AG08395 (cell line): ENCODE measurements at places on chromosomes 6 and 20.

DNA sequence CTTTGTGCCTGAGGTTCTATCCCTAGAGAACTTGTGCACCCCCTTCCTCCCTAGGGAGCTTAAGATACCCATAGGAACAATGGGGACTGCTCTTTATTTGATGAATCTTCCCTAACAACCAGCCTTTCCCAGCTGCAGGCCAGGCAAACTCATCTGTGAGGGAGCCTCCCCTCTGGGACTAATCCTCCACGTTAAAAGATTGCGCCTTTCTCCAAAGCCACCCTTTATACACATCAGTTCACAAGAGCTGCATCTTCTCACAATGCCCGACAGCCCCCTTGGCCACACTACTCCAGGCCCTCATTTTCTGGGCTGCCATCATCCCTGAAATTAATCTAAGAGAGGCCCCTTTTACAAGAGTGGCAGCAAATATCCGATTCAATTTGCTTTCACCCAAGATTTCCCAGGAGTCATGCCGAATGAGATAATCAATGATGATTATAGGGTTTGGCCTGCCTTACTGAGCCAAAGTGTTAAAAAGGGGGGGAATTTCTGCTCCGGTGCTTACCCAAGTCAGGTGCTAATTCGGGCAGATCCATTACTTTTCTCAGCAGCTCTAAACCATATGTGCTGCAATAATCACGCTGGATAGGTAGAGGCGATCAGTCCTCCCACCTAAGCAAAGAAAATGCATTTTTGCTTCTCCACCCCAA lies 336.5 kb downstream of the KIF16B start:
- no peak for DNase-seq

DNA sequence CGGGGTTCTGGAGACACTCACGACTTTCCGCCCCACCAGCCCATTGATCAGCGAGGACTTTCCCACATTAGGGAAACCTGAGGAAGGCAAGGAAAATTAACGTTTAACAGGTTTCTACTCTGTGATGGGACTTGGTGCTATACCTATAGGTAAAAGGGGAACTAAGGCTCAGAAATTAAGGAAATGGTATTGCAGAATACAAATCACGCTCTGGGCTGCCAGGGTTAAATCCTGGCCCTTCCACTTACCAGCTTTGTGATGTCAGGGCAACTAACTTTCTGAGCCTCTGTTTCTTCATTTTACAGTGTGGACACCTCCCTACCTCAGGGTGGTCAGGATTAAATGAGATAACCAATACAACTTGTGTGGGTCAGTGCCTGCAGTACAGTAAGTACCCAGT lies 8.8 kb downstream of the GNL1 start:
- no peak for DNase-seq

GRCh38 chr6:34928220-34928619 lies 39.2 kb downstream of the ANKS1A start:
- DNase-seq, result no peak

DNA sequence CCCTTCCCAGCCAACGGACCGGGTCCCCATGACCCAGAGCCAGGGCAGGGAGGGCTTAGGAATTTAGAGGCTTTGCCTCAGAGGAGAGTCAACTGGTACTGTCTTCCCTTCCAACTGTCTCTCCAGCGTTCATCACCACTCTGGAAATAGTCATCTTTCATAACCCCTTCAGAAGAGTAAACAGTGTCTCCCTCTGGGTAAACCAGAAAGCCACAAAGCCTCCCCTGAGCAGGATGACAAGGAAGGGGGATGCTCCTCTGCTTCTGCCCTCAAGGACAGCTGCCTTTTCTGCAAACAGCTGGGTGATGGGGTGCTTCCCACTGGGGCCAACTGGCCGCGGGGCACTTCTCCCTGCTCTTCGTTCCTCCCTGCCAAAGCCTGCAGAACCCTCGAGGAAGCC lies 90.1 kb downstream of the PSMG4 start:
- no peak for DNase-seq

DNA sequence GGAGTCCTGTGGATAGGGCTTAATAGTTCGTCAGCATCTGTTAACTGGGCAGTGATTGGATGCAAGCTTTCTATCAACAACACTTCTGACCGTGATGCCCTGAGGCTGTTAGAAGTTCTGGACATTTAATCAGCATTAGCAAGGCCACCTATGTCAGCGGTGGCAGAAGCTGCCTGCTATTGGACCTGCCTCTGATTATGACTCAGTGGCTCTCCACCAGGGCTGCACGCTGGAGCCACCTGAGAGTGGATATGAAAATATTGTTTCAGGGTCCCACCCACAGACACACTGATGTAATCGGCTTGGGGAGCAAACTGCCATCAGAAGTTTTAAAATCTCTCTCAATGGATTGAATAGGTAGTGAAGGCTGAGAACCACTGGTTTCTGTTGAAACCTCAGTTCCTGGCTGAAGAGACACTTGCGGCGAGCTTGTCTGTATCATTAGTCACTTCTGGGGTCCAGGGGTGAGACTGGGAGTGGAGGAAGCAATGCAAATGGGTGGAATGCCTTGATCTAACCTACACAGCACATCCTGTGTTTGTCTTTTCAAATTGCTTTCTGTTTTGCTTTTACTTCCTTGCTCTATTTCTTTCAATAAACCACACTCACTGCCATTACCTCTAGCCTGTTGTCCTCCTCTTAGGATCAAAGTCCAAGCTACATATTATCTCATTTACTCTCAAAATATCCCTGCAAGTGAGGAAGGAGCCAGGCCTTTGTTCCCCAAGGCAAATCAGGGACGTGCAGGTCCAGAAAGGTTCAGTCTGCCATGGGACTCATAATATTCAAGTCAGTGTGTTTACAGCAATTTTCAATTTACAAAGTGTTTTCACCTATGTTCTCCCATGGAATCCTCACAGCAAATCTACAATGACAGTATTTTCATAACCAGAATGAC lies 4.2 kb downstream of the CLIC5 start:
- DNase-seq, result no peak

DNA sequence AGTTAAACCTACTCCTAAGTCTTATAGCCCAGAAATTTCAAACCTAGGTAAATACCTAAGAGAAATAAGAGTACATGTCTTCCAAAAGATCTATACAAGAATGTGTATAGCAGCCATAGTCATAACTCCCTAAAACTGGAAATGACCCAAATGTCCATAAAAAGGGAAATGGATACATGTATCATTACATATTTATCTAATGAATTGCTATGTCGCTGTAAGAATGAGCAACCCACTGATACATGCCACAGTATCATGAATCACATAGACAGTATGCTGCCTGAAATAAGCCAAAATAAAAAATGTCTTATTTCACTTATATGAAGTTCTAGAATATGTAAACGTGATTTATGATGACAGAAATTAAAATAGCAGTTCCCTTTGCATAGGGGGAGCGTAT lies 679.5 kb downstream of the MAFB start:
- no peak for DNase-seq

- DNase-seq, result no peak
Measured at GRCh38 chr6:157772820-157773219, 50.2 kb upstream of the SNX9 start.

GRCh38 chr6:138454981-138455706 lies 44.1 kb downstream of the NHSL1 start:
- DNase-seq, result no peak

GRCh38 chr20:34363465-34364222 lies 571 bp downstream of the ITCH start:
- DNase-seq, result peak; percentile 32

DNA sequence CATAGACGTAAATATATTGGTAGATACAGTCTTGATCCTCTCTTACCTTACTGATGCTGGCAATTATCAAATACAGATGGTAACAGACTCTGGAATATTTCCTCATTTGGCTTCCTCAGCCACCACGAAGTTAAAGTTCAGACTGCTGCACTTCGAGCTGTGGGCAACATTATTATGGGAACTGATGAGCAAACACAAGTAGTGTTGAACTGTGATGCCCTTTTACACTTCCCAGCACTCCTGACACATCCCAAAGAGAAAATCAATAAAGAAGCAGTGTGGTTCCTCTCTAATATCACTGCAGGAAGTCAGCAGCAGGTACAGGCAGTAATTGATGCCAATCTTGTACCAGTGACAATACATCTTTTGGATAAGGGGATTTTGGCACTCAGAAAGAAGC lies 162.7 kb upstream of the NT5E start:
- DNase-seq, result no peak

GRCh38 chr6:7922596-7922995 lies 12.0 kb upstream of the TXNDC5 start:
- no peak for DNase-seq

- no peak for DNase-seq
Measured at GRCh38 chr6:2733324-2733723, 17.4 kb downstream of the MYLK4 start.

DNA sequence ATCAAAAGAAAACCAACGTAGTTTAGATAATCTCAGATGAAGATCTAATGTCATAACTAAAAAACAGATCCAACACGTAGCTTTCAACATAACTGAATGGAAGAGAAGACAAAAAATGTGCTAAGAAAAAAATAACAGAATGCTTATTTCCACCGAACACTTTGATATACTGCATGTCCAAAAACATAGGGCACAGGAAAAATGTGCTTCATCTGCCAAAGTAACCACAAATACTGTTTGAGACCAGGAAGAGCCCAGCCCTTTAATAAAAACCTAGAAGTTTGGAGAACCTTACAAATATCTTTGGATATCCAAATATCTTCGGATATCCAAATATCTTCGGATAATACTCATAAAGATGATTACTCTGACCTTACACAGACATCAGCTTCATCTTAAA lies 19.8 kb downstream of the LAMA4 start:
- no peak for DNase-seq

- DNase-seq, result no peak
Measured at GRCh38 chr20:62203378-62204030, 16.6 kb downstream of the HRH3 start.

GRCh38 chr6:144530118-144530517 lies 245.0 kb downstream of the UTRN start:
- DNase-seq, result no peak

GRCh38 chr6:64404396-64404795 lies 768.8 kb downstream of the PHF3 start:
- no peak for DNase-seq

- DNase-seq, result peak; percentile 54
Measured at GRCh38 chr6:122008101-122008999, 391.1 kb upstream of the HSF2 start.

- peak; percentile 62 for DNase-seq
Measured at GRCh38 chr20:31496761-31497295, 17.4 kb upstream of the HM13 start.

GRCh38 chr6:50699051-50699775 lies 14.1 kb upstream of the TFAP2D start:
- no peak for DNase-seq

DNA sequence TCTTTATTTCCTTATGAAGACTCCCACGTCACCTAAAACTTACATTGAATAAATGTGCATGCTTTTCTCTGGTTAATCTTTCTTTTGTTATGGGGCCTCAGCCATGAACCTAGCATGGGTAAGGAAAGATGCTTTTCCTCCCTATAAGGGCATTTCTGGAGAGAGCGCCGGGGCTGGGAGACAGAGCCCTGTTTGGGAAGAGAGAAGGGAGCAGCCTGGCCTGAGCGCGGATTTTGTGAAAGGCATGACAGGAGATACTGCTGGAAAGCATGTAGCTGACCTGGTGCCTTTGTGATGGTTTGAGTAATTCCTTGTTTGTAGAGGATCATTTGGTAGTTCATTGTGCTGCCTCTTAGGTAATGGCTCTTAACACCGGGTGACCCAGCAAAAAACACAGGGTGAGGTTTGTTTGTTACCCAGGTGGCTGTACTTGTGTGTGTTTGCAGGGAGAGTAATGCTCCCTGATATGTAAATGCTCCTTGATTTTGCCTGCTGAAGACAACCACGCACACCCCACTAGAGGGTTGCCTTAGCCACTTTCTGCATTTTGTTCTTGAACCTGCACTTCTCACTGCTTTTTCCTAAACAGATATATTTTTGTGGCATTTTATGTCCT lies 59.2 kb downstream of the ANKRD6 start:
- DNase-seq, result no peak

DNA sequence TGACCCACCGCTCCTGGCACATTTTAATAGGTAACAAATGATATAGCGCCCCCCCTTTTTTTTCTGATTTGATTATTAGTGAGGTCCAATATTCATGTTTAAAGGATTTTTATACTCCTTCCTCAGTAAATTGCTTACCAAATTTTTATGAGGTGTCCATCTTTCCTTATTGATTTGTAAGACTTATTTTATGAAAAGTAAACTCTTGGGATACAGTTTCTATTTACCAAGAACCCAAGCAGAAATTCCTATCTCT lies 25.1 kb downstream of the TRIM27 start:
- no peak for DNase-seq

DNA sequence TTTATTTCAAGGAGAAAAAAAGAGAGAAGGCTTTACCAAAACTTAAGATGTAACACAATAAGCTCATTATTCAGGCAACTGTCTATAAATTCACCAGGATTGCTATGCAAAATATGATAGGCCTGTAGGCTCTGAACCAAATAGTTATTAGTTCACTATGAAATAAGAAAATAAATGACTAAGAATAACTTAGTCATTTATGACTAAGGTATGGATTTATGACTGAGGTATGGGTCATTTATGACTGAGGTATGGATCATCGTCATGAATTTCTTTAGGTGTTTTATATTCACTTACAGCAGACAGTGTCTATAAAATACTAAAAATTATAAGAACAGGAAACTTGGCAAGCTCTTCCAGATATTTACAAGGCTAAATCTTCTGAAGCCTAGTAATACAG lies 52.1 kb upstream of the SNX9 start:
- no peak for DNase-seq

GRCh38 chr6:167349631-167350274 lies 24.9 kb downstream of the TTLL2 start:
- no peak for DNase-seq

GRCh38 chr20:44711237-44711636 lies 3.9 kb upstream of the CCN5 start:
- DNase-seq, result no peak

DNA sequence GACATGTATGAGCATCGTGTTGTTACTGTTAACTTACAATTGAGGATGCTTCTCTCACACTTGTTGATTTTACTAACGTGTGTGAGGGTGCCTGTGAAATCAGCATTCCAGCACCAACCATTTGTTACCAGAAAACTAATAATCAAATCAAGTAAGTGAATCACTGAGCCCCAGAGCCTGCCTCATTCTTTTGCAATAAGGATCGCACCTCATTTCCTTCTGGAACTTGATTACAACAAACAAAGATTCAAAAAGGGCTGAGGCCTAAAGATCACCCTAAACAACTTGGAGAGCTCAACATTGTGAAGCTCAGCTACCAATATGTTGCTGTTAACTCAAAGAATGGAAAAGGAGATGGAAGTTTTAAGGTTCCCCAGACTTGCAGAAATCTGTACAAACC lies 274.7 kb downstream of the TFAP2A start:
- no peak for DNase-seq
